ENCODE measurements at places on chromosomes 2 and 18.

GRCh38 chr18:26419746-26420145 is 128.6 kb downstream of the KCTD1 start:
- no peak for DNase-seq

DNA sequence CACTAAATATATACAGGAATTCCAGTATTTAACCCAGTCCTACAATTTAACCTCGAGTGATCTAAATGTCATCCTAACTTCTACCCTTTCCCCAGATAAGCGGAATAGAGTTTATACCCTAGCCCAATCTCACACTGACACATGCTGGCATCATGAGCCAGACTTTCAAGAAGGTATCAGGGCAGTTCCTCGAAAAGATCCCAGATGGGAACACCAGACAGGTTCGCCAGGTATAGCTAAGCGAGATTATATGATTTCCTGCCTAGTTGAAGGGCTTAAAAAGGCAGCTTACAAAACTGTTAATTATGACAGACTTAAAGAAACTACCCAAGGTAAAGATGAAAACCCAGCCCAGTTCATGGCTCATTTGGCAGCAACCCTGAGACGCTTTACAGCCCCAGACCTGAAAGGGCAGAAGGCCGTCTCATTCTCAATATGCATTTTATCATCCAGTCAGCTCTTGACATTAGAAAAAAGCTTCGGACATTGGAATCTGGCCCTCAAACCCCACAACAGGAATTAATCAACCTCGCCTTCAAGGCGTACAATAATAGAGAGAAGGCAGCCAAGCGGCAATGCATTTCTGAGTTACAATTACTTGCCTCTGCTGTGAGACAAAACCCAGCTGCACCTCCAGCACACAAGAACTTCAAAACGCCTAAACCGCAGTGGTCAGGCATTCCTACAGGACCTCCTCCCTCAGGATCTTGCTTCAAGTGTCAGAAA is 668.2 kb upstream of the PKDCC start:
- DNase-seq, result no peak

GRCh38 chr2:198135481-198135934 is 331.1 kb downstream of the PLCL1 start:
- DNase-seq, result no peak

DNA sequence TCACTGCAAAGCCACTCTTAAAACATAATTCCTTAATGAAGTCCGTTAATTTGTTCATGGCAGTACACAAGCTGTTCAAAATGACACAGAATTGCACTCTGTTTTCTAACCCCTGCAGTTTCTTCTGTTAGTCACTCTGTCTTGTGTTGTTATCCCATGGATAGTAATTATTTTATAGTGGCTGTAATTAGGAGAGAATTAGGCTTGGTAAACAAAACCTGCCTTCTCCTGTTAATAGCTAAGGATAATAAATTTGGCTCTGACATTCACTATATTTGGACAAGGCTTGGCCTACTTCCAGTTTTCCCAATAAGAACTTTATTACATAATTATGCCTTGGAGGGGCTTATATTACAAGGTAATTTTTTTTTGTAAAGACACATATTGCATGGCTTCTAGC is 330.3 kb upstream of the FIGN start:
- no peak for DNase-seq

GRCh38 chr2:25151718-25152117 is 16.7 kb downstream of the POMC start:
- DNase-seq, result no peak

- DNase-seq, result no peak
Observed at GRCh38 chr2:120778244-120778643, 42.6 kb downstream of the GLI2 start.

DNA sequence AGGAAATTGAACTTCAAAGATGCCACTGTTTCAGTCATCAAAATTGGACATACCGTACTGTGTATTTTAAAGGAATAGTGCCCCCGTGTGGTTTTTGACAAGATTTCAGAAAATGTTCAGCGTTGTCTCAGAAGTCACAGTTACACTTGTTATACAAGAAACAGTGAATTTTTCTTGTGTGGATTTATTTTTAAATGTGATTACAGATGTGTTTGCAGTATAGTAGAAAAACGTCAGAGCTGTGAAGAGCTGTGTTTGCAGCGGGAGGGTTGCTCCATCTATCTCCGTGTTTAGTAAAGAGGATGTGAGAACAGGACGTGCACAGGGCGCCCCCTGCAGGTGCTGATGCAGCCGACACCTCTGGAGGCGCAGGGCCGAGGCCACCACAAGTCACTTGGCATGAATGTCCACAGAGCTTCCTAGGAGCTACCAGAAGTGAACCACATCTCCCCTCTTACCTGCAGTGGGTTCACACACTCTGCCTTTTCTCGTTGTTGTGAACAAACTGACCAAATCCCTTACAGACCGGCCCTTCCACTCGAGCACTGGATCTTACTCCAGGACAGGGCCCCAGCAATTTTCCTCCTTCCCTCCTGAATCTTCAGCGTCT is 73.1 kb downstream of the CACNB4 start:
- peak; percentile 71 for DNase-seq

DNA sequence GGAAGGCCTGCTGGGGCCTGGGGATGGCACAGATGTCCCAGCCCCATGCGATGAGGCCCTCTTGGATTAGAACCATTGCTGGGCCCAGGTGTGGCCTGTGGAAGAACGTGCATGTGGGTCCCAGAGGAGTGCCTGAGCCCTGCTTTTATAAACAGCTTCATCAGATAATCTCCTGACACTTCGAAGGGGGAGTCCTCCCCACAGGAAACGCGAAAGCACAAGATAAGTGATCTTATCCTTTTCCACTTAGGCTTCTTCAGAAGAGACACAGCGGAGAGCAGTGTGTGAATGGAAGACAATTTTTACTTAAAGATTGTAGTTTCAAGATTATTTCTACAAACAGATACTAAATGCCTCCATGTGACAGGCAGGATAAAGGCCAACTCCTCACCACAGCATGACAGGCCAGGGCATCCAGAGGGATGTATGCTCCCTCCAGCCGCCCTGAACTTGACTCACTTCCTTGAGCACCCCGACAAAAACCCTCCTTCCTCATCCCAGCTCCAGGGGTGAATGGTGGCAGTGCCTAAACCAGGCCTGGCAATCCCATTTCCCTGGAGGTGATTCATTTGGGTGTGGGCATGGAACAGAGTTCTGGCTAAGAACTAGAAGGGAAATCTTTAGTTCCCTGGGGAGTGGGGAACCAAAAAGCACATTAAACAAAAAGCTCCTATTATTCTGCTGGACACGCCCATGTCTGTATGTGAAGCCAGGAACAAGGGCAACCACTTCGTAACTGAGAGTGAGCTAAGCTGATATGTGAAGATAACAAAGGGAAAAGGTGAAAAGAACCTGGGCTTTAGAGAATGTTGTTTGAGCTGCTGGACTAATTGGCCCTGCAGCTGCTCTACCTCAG is 56.2 kb upstream of the TMEM163 start:
- DNase-seq, result no peak

- no peak for DNase-seq
Observed at GRCh38 chr2:42545841-42546390, 22.5 kb upstream of the MTA3 start.

- no peak for DNase-seq
Observed at GRCh38 chr18:31100436-31101182, 1.6 kb downstream of the DSC2 start.

GRCh38 chr2:166573391-166573790 is 79.3 kb upstream of the SCN7A start:
- DNase-seq, result no peak

- DNase-seq, result no peak
Observed at GRCh38 chr2:220077488-220077887, 450.1 kb downstream of the SLC4A3 start.

GRCh38 chr2:208320686-208321085 is 54.6 kb downstream of the PIKFYVE start:
- DNase-seq, result no peak

DNA sequence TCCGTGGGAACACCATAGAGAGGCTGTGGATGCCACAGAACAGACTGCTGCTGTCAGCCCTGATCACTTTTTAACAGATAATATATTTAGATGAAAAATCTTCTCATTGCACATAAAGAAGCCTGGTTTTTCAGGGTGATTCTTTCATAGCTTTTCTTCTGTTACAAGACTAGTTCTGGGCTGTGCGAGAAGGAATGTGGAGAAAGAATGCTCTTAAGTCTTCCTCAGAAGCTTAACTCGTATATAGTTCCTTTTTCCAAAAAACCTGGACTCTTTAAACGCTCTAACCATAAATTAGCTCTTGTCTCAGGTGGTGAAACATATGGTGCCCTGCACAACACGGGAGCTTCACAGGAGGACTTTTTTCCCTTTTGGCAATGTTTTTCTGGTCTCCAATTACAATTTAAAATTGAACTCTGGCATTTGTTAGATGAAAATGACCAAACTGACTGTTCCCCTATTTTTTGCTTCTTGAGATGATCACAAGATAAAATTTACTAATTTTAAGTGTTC is 125.9 kb upstream of the SMAD7 start:
- no peak for DNase-seq

GRCh38 chr2:32701806-32702205 is 74.0 kb downstream of the TTC27 start:
- no peak for DNase-seq

DNA sequence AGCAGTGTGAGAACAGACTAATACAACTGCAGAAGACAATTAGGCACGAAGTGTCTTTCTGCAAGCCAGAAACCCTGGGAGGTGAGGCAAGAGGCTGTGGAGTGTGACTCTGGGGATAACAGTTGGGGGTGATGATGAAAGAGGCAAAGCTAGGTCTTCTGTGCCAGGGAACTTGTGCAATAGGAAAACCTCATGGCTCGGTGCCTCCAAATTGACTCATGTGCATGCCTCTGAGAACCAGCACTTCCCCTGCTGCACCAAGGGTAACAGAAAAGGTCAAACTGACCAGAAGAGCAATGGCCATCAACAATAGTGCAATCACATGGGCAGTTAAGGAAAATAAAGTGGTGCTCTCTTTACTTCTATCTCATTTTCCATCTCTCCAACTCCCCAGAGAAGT is 136.4 kb downstream of the SCG2 start:
- DNase-seq, result no peak

- no peak for DNase-seq
Observed at GRCh38 chr2:127216593-127216992, 3.5 kb downstream of the CYP27C1 start.

DNA sequence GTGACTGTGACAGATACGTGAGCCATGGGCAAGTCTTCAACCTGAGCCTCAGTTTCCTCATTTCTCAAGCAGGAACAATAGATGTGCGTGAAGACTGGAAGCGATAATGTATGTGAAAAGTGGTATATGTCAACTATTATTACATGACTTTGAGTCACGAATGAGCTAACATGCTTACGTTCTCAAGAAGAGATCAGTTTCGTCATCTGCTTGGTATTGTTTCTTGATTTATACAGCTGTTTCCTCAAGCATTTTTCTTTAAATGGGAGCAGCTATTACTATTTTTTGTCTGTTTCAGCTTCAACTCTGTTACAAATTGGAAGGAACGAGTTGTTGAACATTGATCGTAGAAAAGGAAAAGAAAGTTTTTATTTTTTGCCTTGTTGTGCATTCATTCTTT is 48.5 kb upstream of the THOC1 start:
- no peak for DNase-seq

DNA sequence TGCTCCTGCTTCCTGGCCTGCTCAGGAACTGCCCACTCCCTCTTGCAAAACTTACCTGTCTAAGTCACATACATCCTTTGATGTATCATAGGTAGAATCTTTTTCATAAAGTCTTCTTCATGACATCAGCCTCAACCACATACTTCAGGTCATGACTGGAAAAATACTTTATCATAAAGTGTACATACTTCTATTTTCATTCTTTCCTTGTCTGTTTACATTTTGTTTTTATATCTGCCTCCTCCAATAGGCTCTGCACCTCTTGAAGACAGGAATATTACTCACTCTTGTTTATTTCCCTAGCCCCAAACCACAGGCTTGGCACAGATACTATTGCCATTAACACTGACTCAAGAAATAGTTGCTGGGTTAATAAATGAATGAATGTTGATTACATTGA is 43.6 kb upstream of the ZNF804A start:
- DNase-seq, result no peak

GRCh38 chr2:234973008-234973407 is 21.2 kb downstream of the SH3BP4 start:
- DNase-seq, result no peak

- no peak for DNase-seq
Observed at GRCh38 chr18:57432751-57433400, 2.3 kb upstream of the ONECUT2 start.

- no peak for DNase-seq
Observed at GRCh38 chr2:176018708-176019107, 16.6 kb upstream of the LNPK start.

DNA sequence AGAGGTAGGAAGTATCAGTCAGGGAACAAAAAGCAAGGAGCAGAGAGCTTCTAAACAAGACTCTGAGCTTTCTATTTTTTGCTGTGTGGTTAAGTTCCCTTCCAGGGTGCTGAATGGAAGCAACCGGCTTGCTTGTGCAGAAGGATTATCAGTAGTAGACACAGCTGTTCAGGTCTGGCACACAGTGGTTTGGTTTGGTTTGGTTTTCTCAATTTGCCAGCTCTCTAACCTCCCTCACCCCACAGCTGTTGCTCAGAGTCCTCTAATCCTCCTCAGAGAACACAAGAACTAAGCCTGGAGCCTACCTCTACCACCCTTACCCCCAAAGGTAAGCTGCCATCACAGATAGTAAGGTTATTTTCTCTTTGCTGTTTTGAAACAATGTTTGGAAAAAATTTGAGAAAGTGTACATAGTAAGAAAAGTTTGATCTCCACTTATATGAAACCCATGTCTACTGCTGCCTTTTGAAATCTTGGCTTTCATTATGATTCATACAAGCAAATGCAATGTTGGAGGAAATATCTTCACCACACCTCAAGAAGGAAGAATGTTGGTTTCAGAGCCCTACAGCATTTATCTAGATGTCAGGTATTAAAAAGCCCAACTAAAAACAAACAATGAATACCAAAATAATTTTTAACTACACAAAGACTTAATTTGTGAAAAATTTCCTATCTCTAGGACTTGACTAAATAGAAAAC is 255.3 kb downstream of the NR4A2 start:
- no peak for DNase-seq

GRCh38 chr18:23852236-23853045 is 162.1 kb upstream of the TTC39C start:
- no peak for DNase-seq

All from CD4-positive, alpha-beta T cell treated with Interleukin-21 for 1 hour (primary cell).